Activated CD4-positive, alpha-beta T cell treated with anti-CD3 and anti-CD28 coated beads, Interleukin-2, amount 50 U/mL, for 1 hour (primary cell): ENCODE measurements at places on chromosomes 3 and 15.

- no peak for DNase-seq
These were observed 101.6 kb downstream of the ZPLD1 start for GRCh38 chr3:102536456-102536855.

GRCh38 chr3:127590282-127590592, 296 bp downstream of the TPRA1 start:
- peak; percentile 20 for DNase-seq

- no peak for DNase-seq
These were observed 51.8 kb downstream of the KLHL6 start for GRCh38 chr3:183503746-183504145.

- no peak for DNase-seq
These were observed 121.0 kb upstream of the PRR20G start for GRCh38 chr3:127408684-127409420.

- no peak for DNase-seq
These were observed 147.5 kb downstream of the CTNNB1 start for GRCh38 chr3:41346698-41347270.

DNA sequence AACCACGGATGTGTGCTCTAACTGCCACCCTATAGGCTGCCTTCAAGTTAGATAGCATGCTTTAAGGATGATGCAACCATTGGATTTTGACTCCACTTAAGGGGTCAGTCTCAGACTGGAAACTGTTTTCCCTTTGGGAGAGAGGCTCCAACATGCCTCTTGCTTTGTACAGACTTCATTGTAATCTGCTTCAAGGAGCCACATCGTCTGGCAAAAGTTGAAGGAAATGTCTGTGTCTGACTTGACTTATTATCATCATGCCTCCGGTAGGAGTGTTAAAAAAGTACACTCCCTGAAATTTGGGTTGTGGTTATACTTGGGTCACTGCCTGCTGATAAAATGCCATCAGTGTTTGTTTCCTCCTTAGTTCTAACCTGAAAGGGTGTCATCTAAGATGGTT, 245.4 kb upstream of the CDIN1 start:
- DNase-seq: no peak

DNA sequence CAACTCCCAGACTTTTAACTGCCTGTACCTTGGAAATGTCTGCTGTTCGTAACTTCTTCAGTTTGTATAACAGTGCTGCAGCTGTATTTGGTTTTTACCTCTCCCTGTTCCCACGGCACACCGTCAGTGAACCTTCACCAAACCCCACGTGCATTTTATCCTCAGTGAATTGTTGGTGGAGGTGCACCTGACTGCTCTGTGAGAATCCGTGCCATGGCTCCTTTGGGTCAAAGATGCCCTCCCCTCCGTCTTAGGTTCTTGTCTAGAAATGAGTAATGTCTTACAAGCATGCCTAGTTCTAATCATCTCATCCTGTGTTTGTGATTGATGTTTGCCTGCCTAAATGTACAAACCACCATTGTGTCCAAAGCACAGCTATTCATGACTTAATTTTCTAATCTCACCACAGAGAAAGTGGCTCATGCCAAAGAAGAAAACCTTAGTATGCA, 28.2 kb downstream of the TPM1 start:
- no peak for DNase-seq

DNA sequence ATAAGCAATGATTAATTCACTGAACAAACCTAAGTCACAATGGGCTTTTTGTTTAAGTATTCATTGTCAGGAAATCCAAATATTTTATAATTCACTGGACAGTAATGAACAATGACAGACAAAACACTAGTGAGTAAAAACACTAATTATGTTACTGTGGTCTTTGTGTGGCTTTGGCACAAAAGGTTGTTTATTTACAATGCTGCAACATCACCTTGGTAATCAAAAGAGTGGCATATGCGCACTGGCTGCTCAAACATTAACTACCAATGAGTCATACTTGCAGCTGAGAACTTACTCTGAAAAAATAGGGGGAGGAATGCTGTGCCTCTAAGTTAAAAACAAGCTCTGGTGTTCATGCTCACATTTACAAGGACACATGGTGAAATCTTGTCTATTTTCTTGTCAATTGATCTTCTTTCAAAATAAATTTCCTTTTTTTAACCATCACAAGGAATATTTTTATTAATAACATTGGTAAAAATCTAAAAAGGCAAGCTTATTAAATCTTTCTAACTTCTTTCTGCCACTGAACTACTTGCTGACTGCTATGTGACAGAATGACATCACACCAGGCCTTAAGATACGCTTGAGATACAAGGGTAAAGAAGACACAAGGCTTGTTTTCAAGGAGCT, 85.2 kb upstream of the PPIB start:
- no peak for DNase-seq

- DNase-seq: peak; percentile 16
These were observed 30.9 kb upstream of the ATP1B3 start for GRCh38 chr3:141845407-141846049.

DNA sequence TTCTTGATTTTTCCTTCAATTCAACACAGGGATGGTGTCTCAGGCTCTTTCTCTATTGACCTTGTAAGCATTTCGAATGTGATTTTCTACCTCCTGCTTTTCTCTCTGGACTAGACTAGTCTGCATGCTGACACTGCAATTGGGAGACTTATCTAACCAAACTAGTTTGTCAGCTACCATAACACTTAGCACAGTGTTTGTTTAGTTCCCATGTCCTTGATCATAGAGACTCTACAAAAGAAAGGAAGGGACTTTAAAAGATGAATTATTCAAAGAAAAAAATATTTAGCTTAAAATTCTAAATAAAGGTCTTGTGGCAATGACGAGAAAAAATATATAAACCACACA, 407.0 kb downstream of the ERC2 start:
- no peak for DNase-seq

- DNase-seq: no peak
These were observed 100.0 kb upstream of the DLG1 start for GRCh38 chr3:197398286-197398878.

DNA sequence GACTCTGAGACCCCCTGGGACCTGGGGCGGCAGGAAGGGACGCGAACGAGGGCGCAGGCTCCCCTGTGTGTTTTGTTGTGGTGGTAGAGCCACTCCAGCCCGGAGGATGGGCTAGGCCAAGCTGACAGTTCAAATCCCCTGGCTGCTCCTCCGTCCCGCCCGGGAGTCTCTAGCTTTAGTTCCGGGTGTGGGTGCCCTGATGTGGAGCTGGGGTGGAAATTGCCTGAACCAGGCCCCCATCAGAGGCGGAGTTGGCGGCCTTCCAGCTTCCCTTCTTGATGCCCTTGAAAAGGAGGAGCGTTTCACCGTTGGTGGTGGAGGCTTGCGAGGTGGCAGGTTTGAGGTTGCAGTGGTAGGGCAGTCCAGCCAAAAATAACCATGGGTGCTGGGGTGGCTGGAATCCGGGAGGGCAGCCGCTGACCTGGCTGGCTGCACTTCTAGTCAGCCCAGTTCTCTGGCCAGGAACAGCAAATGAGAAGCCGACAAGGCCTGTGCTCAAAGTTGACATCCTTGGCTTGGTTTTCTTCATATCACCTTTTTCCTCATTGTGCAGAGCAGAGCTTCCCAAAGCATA, 817 bp downstream of the CLK3 start:
- peak; percentile 76 for DNase-seq

GRCh38 chr3:124633524-124633923, 96.7 kb upstream of the UMPS start:
- no peak for DNase-seq

- DNase-seq: peak; percentile 60
These were observed at the start of gene EOMES for GRCh38 chr3:27721717-27722564. TSS of gene EOMES (minus strand) at chr3:27722323. CDS start at chr3:27722294, 29 bp downstream.

GRCh38 chr15:39434751-39435238, 146.1 kb upstream of the THBS1 start:
- no peak for DNase-seq

- no peak for DNase-seq
These were observed 2.9 kb downstream of the STOML1 start for GRCh38 chr15:73989001-73989798.

DNA sequence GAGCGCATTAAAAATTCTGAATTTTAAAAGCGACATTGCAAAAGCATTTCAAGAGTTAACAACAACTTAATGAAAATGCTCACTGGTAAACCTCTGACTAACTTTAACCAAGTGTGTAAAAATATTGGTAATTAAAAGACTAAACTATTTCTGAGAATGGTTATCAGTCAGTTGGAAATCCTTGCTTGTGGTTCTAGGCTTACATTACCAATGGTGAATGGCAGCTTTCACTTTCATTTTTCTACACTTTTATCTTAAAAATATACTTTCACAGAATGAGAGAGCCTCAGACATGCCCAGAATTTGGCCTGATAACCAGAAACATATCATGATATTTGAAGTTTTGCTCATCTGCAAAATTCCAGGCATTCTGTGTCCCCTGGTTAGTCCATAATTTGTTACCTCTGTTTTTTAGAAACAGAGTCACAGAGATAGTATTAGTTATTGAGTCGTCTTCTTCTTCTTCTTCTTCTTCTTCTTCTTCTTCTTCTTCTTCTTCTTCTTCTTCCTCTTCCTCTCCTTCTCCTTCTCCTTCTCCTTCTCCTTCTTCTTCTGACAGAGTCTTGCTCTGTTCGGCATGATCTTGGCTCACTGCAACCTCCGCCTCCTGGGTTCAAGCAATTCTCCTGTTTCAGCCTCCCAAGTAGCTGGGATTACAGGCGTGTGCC, 5.5 kb upstream of the RNF111 start:
- no peak for DNase-seq

- no peak for DNase-seq
These were observed 34.0 kb downstream of the B3GALNT1 start for GRCh38 chr3:161070980-161071663.

DNA sequence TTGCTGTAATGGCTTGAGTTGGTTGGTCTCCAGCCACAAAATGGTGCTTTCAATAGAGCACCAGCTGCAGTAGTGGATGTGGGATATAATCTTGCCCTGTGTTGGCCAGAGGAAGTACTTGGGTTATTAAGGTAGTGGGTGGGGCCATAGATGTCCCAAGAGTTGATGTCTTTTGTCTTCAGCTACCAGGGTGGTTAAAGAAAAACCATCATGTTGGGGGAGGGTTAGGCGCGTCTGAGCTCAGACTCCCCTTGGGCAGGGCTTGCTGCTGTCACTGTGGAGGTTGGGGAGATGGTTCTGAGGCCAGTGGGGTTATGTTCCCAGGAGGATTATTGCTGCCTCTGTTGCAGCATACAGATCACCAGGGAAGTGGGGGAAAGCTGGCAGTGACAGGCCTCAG, 46.9 kb upstream of the GADL1 start:
- no peak for DNase-seq

GRCh38 chr15:99956022-99956775, 223.0 kb upstream of the LYSMD4 start:
- no peak for DNase-seq

GRCh38 chr3:127637546-127637945, 8.6 kb downstream of the PODXL2 start:
- no peak for DNase-seq

GRCh38 chr3:32641356-32641755, 43.6 kb upstream of the CNOT10 start:
- no peak for DNase-seq

- no peak for DNase-seq
These were observed 34.3 kb downstream of the PRR23E start for GRCh38 chr3:127226946-127227842.

- no peak for DNase-seq
These were observed 133.4 kb downstream of the FOXP1 start for GRCh38 chr3:71450162-71450561.

- DNase-seq: no peak
These were observed 95.7 kb downstream of the CD47 start for GRCh38 chr3:107994956-107995715.

DNA sequence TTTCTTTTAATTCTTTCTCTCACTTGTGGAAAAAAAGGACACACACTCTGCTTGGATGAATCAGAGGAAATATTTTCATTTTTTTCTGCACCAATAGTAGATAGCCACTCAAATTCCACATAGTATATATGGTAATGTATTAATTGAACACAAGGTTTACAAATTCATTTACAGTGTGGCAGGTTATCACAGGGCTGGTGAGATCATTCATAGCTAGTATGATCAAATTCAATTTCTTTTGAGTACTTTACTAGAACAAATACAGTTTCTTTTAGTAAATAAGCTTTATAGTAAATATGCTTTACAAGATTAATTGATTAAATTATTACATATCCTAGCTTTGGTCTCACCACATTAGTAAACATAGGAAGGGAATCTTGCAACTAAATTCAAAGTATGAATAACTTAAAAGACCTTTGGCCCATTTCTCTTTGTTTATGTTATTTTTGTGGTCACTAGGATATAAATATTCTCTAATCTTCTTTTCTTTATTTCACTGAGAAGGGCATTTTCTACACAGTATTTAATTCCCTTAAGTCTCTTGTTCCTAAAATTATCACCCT, 40.1 kb upstream of the PARP14 start:
- DNase-seq: no peak

- DNase-seq: no peak
These were observed 17.4 kb downstream of the VPS18 start for GRCh38 chr15:40911693-40912092.

GRCh38 chr3:170387950-170388349, 30.4 kb downstream of the SKIL start:
- DNase-seq: no peak

- no peak for DNase-seq
These were observed 28.3 kb downstream of the SLC2A2 start for GRCh38 chr3:170997961-170998913.

- no peak for DNase-seq
These were observed 2.2 kb upstream of the UROC1 start for GRCh38 chr3:126519506-126520455.

DNA sequence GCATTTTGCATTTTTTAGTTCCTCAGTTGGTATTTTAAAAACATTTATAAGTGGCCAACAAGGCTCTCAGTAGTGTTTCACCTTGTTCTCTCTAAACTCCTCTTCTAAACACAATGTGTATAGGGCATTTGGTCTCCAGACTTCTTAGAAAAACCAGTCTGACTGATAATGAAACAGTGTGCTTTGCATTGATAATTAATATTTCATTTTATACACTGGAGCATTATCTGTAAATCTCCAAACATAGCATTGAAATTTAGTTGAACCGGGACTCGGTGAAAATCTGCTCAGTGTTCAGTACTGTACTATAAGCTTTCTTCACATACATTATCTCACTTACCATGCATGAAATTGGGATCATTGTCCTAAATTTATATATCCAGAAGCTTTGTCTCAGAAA, 53.6 kb downstream of the SETD5 start:
- no peak for DNase-seq

DNA sequence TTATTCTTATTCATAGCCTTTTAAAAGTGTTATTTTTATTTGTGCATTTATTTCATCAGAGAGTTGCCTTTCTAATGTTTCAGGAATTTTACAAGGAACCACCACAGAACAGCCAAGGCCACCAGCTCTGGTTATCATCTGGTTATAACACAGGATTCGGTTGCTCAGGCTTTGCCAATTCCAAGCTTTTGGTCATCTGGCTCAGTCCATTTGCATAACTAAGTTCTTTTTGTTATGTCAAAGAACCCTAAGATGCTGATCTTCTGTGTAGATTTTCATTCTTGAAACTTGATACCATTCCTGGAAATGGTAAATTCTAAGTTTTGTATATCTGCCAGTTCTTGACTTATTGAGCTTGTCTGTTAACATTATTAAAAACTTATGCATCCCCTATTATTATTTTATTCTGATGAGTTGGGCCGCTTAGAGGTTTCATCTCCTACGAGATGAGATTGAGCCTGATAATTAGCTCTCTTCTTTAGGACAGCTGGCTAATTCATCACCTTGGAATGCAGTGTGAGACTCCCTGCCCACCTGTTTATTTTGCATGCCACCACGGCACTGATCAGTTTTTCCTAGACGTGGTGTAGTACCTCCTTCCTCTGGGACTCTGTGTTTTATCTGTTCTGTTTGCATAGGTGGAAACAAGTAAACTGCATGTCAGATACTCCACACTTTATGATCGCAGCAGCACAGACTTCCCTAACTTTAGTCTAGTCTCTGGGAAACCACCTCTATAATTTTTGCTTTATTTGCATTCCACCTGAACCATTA, 264.8 kb downstream of the SLCO3A1 start:
- no peak for DNase-seq
